ENCODE measurements at places on chromosomes 11 and 22. TPM values are rescaled to one million over a fixed set of nuclear protein-coding genes. Genes with fewer than 3 reads are reported as not detected.

The CECR2 gene
- not detected for polyA plus RNA-seq

The OR52I1 gene
- polyA plus RNA-seq = not detected

The NRXN2 gene
- polyA plus RNA-seq = not detected

DNA sequence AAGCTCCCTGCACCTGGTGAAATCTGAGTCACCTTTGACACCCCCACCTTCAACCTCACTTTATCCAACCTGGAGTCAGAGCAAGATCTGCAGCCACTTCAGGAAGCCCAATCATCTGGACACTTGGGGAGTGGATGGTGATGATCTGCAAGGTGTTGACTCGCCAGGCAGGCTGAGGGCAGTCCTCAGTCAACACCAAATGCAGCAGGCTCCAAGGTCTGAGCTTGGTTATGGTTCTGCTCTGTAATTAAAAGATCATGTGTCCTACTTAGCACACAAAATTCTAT lies 446.9 kb downstream of the BRD1 start:
- H3K27me3 ChIP-seq = no peaks in the 10 kb centered on the region
- H3K36me3 ChIP-seq = no peaks in the 10 kb centered on the region
- DNase-seq = no peak
- no peaks in the 10 kb centered on the region for H3K4me1 ChIP-seq

GRCh38 chr11:23769214-23769613 lies 727.6 kb upstream of the LUZP2 start:
- no peak overlapping the region for H3K4me3 ChIP-seq
- DNase-seq = no peak
- H3K36me3 ChIP-seq = no peaks in the 10 kb centered on the region
- no peak overlapping the region for H3K27ac ChIP-seq
- no peaks in the 10 kb centered on the region for H3K4me1 ChIP-seq

DNA sequence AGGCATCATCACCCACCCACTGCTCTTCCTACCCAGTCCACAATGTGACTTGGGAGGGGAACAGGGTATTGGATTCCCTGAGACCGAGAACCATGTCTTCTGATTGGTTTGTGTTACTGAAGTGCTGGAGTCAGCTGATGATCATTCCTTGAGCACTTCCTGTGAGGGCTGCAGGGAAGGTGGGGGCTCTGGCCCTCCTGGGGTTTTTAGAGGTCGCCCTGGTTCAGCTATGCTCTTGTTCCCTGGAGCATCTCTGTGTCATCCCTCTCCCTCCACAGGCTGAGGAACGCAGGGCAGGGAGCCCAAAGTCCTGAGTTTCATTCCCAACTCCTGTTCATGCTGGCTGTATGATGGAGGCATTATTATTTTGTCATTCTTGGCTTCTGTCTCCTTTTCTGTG lies 6.7 kb downstream of the ZC3H7B start:
- peaks cover 9% of the 10 kb centered on the region for H3K4me1 ChIP-seq
- no peak overlapping the region for H3K27ac ChIP-seq
- H3K4me3 ChIP-seq = no peak overlapping the region
- DNase-seq = no peak

DNA sequence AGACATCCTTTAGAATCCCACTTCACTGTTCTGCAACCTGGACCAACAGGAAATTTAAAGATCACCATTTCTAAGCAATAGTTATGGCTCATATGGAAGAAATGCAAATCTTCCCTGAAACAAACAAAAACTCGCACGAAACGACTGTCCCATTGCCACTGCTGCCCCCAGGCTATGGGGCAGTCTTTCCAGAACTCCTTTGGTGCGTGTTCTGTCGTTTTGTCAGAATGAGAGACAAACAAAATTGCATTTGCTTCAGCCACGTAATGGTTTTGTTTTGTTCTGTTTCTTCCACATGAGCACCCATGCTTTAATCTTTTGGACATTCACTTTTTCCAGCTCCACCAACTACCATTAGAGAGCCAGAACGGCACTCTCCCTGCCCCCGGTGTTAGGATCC lies 10.8 kb upstream of the FBLN1 start:
- no peaks in the 10 kb centered on the region for H3K36me3 ChIP-seq
- H3K4me3 ChIP-seq = no peak overlapping the region
- no peaks in the 10 kb centered on the region for H3K27me3 ChIP-seq
